Fibroblast of skin of left quadriceps (primary cell): ENCODE measurements at places on chromosomes 13 and 19.

DNA sequence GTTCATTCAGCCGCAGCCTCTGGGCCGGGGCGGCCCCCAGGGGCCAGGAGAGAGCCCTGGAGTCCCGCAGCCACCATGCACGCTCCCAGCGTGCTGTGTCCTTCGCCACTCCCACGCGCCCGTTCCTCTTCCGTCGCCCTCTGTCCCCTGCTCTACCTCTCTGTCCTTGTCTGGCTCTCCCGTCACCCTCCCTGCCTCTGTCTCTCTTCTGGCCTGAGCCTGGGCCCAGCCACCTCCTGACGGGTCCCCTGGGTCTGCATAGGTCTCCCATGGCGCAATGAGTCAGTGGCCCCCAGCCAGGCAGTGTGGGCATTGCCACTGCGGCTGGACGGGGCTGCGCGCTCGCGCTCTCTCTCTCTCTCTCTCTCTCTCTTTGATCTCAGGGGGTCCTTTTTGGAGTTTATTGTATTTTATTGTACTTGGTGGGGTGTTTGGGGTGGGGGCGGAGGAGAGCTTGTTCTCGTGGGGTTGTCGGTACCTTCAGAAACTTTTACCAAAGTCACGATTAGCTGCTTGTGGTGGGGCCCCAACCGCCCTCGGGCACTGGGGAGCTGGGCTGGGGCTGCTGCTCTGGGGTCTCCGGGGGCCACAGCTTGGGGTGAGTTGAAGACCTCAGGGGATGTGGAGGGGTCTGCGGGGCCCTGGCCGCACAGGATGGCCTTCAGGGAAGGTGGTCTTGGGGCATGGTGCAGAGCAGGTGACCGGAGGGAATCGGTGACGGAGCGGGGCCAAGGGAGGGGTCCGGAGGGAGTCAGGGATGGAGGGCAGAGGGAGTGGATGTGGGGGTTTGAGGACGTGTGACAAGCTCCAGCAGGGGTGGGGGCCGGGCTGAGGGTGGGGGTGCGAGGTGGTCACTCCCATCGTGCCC, 1.7 kb upstream of the TGFBR3L start:
- DNase-seq = no peak

DNA sequence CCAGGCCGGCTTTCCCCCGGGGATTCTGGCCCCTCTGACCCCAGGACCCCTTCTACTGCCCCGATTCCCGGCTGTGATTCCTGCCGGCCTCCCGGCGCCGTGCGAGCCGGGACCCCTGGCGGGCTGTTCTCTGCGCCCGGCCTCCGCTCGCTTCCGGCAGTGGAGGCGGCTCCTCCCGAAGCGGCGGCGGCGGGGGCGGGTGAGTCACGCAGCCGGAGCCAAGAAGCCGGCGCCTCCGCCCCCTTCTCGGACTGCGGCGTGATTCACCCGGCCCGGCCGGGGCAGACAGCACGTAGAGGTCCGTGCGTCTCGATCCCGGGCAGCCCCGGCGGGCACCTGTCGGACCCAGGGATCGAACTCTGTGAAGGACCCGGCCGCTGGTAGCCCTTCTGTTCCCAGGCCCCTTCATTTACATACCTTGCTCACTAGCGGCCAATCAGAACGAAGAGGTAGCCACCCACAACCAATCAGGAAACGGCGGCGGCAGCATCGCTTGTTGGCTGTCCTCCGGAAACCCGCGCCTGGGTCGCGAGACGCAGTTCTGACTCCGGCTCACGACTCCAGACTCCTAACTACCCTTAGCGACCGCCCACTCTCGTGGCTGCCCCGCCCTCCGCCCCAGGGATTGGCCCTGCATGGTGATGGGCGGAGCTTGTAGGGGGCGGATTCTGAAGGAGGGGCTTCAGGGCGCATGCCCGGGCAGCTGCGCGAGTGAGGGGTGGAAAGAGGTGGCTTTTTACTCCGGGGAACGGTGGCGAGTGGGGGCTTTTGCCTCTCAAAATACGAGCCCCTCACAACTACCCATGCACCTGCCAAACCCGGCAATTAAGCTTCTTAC, at the start of gene SERTAD1:
SERTAD1 (minus strand) TSS at position 543 of the 838 bp plus-strand sequence. CDS start 2,446 bp downstream, outside the sequence.
- DNase-seq = peak; percentile 98

DNA sequence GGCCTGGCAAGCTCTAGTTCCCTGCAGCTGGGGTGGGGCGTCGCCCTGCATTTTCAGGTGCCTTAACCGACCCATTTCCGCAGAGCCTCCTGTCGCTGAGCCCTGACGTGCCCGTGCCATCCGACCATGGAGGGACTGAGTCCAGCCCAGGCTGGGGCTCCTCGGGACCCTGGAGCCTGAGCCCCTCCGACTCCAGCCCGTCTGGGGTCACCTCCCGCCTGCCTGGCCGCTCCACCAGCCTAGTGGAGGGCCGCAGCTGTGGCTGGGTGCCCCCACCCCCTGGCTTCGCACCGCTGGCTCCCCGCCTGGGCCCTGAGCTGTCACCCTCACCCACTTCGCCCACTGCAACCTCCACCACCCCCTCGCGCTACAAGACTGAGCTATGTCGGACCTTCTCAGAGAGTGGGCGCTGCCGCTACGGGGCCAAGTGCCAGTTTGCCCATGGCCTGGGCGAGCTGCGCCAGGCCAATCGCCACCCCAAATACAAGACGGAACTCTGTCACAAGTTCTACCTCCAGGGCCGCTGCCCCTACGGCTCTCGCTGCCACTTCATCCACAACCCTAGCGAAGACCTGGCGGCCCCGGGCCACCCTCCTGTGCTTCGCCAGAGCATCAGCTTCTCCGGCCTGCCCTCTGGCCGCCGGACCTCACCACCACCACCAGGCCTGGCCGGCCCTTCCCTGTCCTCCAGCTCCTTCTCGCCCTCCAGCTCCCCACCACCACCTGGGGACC, 1.2 kb downstream of the ZFP36 start:
- no peak for DNase-seq

GRCh38 chr13:31081316-31081715, 80.4 kb downstream of the HSPH1 start:
- no peak for DNase-seq

- DNase-seq = no peak
Observed at GRCh38 chr13:79385694-79386093, 20.4 kb downstream of the RBM26 start.

- DNase-seq = no peak
Observed at GRCh38 chr19:33688171-33688992, 66.6 kb downstream of the CHST8 start.

DNA sequence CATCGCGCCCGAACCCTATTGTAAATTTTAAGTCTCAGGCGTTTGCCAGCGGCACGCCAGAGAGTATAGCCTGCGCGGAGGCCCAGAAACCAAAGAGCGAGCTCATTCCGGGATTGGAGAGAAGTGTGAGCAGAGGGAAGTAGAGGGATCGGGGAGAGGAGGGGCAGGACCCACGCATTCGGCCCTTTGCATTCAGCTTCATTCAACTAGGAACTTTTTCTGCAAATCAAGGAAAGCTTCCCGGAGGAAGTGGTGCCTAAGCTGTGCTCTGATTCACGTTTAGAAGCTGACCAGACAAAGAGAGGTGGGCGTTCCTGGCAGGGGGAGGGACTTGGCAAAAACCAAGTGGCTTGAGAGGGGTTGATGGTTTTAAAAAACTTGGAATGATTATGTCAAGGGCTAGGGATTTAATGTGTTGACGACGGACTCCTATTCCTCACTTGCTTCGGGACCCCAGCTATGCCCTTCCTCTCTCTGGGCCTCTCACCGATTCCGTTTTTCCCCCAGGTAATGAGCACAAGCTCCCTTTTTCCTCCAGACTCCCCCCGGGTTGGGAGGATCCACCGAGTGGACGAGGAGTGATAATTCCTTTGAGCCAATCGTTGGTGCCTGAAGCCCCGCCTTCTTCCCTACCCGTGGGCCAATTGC, 811 bp upstream of the PRMT1 start:
- no peak for DNase-seq

DNA sequence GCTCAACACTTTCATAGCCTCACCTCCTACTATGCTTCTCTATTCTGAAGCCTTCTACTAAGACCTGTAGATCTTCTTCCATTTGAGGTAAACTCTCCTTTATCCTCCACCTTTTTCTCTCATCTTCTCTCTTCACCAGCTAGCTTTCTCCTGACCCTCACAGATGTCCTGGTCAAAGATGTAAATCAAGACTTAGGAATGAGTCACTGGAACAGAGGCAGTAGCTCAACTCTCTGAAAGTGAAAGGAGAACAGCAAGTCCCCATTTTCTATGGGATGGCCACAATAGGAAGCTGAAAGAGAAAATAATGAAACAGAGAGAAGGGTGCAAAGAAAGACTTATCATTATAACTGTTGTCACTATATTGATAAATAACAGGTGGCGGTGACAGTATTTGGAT, 86.1 kb upstream of the DOCK9 start:
- DNase-seq = no peak

- no peak for DNase-seq
Observed at GRCh38 chr13:111861766-111862366, 205.1 kb upstream of the SOX1 start.

- DNase-seq = no peak
Observed at GRCh38 chr13:29892151-29892550, 41.7 kb upstream of the UBL3 start.

DNA sequence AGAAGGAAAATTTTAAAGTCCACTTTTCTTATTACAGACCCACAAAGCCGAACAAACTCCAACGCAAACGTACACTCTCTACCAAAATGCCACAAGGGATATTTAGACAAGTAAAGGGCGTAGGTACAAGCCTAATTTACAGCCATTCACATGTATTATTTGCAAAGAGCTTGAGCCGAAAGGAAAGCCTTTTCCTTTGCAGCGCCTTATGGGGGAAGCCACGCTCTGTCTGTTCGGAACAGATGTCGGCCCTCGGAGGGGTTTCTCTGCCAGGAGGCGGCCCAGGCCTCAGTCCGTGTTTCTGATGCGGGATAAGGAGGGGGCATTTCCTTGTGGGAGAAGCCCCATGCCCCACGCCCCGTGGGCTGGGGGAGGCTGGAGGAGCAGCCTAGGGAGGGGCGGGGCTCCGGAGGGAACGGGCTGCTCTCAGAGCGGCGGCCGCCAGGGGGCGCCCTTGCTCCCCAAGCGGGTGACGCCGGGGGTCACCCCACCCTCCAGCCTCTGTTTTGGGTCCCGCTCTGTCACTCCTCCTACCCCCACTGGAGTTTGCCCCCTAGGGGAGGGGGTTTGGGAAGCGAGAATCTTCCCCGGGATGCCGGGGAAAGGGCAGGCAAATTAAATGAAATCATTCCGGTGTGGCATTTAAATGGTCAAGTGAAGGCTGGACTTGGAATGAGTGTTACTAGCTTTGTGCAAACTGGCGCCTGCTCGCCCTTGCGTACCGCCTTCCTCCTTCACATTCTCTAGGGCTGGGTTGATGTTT, 2.9 kb downstream of the HTR2A start:
- DNase-seq = no peak

GRCh38 chr13:43077906-43078305, 54.5 kb downstream of the DNAJC15 start:
- no peak for DNase-seq

- no peak for DNase-seq
Observed at GRCh38 chr19:7596211-7596937, 711 bp downstream of the CAMSAP3 start.

GRCh38 chr19:36246006-36246481, 31.1 kb downstream of the ZNF146 start:
- no peak for DNase-seq

GRCh38 chr19:22528956-22529355, 105.2 kb upstream of the ZNF492 start:
- DNase-seq = no peak

- no peak for DNase-seq
Observed at GRCh38 chr13:70469077-70469476, 360.8 kb upstream of the KLHL1 start.

GRCh38 chr19:19053508-19054314, 10.1 kb upstream of the SLC25A42 start:
- DNase-seq = no peak

DNA sequence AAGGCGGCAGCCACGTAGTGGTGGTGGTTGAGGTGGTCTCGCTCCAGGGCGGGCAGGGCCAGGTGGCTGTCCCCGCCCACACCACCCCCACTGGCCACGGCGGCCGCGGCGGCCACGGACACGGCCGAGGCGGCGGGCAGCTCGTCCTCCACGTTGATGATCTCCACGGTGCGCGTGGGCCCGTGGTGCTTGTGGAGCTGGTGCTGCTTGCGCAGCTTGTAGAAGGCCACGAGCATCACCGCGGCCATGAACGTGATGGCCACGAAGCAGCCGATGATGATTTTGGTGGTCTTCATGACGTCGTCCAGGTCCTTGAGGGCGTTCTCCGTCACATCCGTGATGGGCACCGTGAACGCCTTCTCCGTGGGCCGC, 4.0 kb upstream of the ASPDH start:
- DNase-seq = no peak

DNA sequence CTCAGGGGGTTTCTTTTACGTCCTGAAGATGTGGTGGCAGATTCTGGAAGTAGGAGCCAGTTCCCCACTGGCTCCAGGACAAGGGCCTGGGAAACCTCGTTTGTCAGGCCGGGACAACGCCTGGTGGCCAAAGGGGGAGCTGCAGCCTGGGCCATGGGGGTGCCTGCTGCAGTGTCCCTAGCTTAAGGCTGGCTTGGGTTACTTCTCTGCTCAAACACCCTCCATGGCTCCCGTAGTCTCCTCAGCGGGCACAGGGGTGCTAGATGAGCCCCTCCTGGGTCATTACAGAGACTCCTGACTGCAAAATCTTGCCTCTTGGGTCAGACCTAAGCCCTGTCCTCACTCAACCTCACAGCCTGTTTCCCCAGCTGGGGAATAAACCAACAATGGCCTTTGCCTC, 14.7 kb downstream of the CILP2 start:
- no peak for DNase-seq
